ENCODE measurements at places on chromosomes 16 and 17.
A peak's percentile ranks its signal among the peaks of the same experiment; 100 is the strongest.

GRCh38 chr16:747978-748746, 7.4 kb upstream of the CIAO3 start:
- no peak for DNase-seq

- peak; percentile 40 for DNase-seq
These were observed 12.9 kb upstream of the ELAC2 start for GRCh38 chr17:13030459-13031300.

GRCh38 chr17:80633207-80633606, 88.6 kb downstream of the RPTOR start:
- DNase-seq, result no peak

- no peak for DNase-seq
These were observed 11.3 kb upstream of the NFAT5 start for GRCh38 chr16:69554495-69554894.

GRCh38 chr16:54454616-54455015, 168.0 kb upstream of the IRX3 start:
- DNase-seq, result no peak

DNA sequence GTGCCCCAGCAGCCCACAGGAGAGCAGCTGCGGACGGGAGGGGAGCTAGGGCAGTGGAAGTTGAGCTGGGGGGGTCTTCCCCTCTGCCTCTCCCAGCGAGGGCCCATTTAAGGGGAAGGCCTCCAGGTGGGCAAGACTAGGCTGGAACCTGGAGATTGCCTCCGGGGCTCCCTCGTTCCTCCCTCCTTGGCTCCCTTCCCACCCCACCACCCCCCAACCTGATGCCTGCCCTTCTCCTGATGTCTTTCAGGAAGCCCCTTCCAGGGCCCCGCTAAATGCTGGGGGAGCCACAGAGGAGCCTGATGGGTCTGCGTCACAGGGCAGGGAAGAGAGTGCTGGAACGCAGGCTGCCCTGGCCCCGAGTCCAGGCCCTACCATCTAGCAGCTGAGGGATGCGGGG, 16.7 kb downstream of the ADGRG1 start:
- DNase-seq, result no peak

- no peak for DNase-seq
These were observed 4.6 kb downstream of the CNGB1 start for GRCh38 chr16:57966204-57966771.

DNA sequence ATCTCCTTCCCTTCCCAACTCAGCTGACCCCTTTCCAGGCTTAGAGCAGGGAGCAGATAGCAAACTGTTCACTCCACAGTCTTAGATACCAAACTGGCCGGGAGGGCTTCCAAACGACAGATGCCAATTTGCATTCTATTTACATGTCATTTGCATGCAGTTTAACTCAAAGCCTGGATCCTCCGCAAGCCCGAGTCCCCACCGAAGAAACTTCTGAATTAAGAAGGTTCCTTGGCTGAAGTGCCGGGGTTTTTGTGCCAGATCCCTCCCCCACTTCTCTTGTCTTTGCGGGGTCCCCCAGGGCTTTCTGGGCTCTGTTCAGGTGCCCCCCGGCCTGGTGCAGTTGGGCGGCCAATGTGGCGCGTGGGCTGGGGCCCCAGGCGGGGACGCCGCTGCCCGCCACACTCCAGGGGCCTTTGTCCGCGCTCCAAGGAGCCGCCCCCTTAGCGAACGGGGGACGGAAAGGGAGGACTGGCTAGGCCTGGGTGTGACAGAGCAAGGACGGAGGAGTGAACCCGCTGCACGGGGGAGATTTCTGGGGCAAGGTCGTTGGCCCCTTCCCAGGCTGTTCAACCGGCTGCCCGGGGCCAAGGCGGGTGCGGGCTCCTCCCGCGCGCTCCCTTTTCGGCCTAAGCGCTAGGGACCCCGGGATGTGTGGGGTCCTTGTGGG, 1.2 kb downstream of the GPRC5B start:
- DNase-seq, result peak; percentile 35

GRCh38 chr16:64397042-64397441, 724.8 kb downstream of the CDH11 start:
- DNase-seq, result no peak

DNA sequence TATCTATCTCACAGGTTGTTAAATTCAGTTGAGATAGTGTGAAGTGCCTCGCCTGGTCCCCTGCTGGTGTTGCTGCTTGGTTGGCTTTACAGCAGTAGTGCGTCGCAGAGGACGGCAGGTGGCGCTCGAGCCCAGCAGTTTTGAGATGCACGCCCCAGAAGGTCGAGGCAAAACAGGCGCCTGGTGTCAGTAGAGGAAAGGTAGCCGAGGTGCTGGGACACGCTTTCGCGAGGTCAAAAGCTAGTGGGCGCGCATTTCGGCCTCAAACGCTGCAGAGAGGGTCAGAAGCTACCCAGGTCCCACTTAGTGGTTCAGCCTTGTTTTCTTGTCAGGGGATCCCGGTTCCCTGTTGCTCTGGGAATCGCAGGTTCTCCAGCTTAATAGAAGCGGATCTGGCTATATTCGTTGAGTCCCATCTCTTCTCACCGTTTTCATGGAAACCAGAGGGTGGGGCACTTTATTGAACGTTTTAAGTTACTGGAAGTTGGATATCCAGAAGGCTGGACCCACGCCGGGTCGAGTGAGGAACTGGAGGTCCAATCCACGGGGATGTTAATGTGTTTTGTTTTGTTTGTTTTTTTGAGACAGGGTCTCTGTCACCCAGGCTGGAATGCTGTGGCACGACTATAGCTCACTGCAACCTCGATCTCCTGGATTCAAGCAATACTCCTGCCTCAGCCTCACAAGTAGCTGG, 10.3 kb upstream of the ZFP90 start:
- DNase-seq, result peak; percentile 87

DNA sequence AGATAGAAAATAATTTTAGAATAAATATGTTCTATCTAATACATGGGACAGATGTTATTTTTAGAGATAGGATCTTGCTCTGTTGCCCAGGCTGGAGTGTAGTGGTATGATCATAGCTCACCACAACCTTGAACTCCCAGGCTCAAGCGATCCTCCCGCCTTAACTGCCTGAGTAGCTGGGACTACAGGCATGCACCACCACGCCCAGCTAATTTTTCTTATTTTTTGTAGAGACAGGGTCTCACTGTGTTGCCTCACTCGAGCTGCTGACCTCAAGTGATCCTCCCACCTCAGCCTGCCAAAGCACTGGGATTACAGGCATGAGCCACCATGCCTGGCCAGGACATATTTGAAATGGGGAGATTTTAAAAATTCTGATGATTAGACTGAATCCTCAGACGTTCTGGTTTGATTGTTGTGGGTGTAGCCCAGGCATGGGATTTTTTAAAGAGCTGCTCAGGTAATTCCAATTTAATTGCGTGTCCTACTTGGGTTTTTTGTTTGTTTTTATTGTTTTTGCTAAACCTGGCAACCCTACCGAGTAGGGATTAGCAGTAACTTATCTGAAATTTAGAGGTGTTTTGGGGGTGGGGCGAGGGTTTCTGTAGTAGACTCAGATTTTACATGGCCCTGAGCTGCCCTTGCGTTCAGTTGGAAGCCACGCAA, 142.9 kb downstream of the RAB11FIP4 start:
- no peak for DNase-seq

- DNase-seq, result no peak
These were observed 9.4 kb upstream of the KCNJ2 start for GRCh38 chr17:70159980-70160379.

GRCh38 chr16:78117391-78117790, 17.9 kb downstream of the WWOX start:
- DNase-seq, result no peak

- no peak for DNase-seq
These were observed 36.0 kb downstream of the TMEM235 start for GRCh38 chr17:78267253-78268073.

DNA sequence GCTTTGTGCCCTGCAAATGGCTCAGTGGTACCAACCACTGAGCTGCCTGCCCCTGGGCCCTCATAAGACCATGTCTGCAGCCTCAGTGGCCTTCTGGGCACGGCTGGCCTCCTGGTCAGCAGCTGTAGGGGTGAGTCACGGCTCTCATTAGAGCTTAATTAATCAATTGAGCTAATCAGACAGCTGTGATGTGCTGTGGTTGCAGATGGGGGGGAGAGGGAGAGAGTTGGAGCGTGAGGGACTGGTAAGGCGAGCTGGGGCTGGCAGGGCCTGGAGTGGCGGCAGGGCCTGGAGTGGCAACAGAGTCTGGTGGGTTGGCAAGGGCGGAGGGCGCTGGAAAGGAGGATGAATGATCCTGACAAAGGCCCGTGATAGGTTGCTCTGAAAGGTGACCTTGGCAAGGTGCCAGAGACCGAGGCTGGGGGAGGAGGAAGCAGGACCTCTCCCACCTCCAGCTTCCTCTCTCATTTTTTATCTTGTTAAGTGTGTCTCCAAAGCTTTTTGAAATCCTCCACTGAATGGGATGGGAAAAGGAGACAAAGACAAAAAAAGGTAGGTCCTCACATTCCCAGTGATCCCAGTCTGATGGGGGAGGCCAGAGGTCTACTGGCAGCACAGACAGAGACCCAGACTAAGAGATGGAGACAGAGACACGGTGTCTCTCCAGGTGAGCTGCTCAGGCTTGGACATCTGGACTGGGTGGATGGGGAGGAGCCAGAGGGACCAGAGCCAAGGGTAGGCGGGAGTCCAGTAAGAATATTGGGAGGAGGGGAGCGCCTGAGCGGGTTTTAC, 41.6 kb downstream of the DCAKD start:
- DNase-seq, result no peak

DNA sequence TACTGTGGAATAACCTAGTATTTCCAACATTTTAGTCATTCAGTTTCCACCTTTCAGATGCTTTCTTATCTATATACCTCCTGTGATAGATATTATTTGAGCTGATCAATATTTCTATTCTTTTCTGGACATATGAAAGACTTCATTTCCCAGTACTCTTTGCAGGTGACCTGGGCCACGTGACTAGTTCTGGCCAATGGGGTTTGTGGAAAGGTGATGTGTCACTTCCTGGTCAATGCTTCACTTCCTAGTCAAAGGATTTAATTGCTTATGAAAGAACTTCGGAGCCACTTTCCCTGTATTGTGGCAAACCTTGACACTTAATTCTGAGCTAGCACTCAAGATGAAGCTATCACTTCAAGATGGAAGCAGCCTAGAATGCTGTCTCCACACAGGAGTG, 248.9 kb upstream of the FOXF1 start:
- DNase-seq, result no peak

DNA sequence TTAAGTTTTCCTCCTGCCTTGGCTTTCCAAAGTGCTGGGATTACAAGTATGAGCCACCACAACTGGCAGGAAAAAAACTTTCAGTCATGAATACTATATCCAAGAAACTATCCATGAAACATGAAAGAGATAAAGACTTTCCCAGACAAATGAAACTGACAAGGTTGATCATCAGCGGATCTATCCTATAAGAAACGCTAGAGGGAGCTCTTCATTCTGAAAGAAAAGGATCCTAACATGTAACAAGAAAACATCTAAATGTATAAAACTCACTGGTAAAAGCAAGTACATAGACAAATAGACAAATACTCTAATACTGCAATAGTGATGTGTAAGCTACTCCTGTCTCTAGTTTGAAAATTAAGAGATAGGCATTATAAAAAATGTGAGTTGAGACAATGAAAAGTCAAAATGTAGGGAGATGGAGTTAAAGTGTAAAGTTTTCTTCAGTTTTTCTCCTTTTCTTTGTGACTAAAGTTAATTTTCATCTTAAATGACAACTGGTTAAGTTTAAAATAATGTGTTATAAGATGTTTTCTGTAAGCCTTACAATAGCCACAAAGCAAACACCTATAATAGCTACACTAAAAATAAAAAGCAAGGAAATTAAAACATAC, 79.6 kb upstream of the TEKT1 start:
- no peak for DNase-seq

All from activated CD4-positive, CD25-positive, alpha-beta regulatory T cell treated with anti-CD3 and anti-CD28 coated beads, Interleukin-2, amount 50 U/mL, for 72 hours (primary cell).